Fibroblast of villous mesenchyme (primary cell): ENCODE measurements at places on chromosomes 11 and 22. TPM values are rescaled to one million over a fixed set of nuclear protein-coding genes. Genes with fewer than 3 reads are reported as not detected.

GRCh38 chr22:35616043-35616442 is 1.1 kb downstream of the MB start:
- DNase-seq: no peak

The CHRNA10 gene
- total RNA-seq: 0.86 and 0.97 TPM in 2 replicates

- peak; percentile 49 for DNase-seq
Measured at GRCh38 chr11:71153005-71153390, 99.4 kb downstream of the SHANK2 start.

DNA sequence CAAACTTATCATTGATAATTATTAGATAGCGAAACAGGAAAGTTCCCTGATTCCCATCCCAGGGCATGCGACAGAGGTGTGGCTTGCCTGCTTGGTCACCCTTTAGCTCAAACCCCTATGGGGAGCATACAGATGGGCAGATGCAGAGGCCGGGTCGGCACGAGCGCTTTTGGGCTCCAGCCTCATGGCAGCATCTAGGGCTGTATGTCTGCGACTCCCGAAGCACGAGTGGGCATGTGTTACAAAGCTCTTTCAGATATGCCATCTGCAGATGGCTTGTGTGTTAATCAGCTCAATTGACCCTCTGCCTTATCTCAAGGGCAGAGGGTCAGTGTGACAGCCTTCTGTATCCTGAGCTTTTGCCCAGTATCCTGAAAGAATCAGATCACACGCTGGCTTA is 2069.3 kb upstream of the RAG2 start:
- DNase-seq: no peak

DNA sequence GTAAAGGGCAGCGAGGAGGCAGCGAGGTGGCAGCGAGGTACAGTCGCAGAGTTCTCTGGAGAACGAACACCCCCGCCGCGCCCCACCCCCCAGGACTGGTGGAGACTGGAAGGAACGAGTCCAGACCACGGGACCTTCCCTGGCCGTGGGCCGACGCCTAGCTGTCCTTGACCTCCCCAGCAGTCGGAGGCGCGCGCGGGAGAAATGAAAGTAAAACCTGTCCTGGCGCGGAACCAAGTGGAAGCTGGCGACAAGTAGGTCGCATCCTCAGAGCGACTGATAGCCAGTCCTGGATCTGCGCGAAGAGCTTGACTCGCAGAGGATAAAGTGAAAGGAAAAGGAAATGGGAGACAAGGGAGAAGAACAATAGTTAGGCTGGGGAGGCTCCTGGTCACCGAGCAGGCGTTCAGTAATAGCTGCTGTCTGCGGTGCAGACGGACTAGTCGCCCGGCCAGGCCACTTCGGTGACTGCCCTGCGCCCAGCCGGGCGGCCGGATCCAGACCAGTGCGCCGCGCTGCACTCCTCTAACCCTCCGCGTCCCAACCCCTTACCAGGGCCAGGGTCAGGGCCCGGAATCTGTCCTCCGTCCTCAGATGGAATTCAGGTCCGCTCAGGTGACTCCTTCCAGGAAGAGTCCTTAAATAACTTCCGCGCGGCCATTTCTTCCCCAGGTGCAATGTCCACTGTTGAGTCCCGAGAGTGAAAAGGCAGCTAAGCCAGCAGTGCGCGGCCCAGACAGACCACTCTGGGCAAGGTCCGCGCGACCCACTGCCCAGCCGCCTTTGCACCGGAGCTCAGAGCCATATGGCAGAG is 1.9 kb upstream of the ADM start:
- peak; percentile 83 for DNase-seq

- DNase-seq: peak; percentile 81
Measured at GRCh38 chr11:34501500-34501899, 12.1 kb downstream of the ELF5 start.

The CSNK2A3 gene
- total RNA-seq: 2.3 and 3.9 TPM in 2 replicates

- no peak for DNase-seq
Measured at GRCh38 chr11:25357133-25357532, 860.3 kb downstream of the LUZP2 start.

- no peak for DNase-seq
Measured at GRCh38 chr11:20783220-20783619, 113.8 kb downstream of the NELL1 start.

DNA sequence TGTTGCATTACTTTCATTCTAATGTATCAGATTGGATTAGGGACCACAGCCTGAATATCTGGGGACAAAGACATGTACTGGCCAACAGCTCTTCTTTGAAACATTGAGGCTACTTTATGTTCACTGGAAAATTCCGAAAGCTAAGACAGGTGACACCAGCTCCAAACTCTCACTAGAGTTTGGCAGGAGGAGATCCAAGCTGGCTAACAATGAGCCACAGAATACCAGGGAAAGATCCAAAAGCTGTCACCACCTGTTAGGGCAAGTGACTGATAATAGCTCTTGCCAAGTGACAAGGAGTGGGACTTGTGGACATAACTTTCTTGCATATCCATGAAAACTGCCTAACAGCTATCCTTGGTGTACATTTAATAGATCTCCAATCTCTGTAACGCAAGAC is 333.3 kb downstream of the TTC28 start:
- no peak for DNase-seq

DNA sequence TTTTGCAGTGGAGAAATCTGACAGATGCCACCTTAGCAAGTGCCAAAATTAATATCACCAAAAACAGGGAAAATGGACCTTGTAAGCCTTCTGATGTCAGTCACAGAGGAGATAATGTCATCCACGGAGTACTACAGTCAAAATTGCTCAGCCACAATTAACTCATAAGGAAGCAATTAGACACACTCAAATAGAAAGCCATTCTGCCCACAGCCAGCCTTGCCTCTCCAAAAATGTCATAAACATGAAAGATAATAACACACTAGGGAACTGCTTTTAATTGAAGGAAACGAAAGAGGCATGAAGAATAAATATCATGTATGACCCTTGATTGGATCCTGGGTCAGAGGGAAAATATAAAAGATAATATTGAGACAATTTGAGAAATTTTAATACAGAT is 505.6 kb upstream of the API5 start:
- no peak for DNase-seq

The LRRC74B gene
- not detected in 2 replicates for total RNA-seq

The DEFB131B gene
- total RNA-seq: not detected in 2 replicates

- no peak for DNase-seq
Measured at GRCh38 chr22:22521631-22522030, 1.6 kb upstream of the ZNF280A start.

DNA sequence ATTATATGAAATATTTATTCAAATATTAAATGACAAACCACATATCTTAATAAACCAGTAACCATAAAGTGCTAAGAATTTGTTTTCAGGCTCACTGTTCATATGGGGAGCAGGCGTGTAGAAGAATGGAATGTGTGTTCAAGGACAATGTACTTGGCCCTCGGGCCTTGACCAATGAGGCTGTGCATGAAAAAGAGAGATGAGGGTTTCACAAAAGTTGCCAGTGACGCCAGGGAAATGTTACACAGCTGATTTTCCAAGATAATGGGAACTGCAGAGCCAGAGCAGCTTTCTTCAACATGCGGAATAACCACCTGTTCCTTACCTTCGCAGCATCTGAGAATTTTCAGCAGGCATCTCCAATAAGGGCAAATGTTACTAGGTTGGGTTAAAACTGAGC is 4.2 kb downstream of the SF1 start:
- DNase-seq: no peak

The PARVG gene
- total RNA-seq: not detected in 2 replicates

DNA sequence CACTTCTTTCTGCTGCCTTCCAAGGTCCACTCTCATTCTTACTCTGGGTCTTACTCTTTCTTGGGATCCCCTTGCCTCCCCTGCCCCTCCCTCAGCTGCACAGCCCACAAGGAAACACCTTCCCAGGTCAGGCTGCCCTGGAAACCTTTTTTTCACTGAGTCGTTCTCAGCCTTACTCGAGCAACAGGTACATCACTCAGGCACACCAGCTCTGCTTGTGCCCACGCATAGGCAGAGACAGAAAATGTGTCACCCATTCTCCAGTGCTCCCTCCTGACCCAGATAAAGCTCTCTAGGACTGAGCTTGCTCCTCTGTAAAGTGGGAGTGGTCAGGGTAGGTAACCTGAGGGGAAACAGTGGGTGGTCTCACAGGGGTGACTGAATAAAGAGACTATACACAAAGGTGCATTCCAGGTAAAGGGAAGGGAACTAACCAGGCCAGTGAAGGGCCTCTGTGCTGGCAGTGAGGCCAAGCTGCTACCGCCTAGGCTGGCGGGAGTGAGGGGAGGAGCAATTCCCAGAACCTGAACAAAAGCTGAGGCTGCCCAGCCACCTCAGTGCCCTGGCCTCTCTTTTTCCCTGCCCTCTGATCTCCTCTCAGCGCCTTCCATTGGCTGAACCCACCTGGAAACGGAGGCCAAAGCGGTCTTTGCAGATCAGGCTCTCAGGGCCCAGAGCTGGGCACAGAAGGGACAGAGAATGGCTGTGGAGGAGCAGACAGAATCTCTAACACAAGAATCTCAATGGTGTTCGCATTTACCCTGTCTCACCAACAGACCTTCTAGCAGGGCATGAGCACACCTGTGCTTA is 15.9 kb downstream of the PRG3 start:
- DNase-seq: no peak

- no peak for DNase-seq
Measured at GRCh38 chr11:118008271-118008911, 22.2 kb downstream of the IL10RA start.

GRCh38 chr11:66892911-66893310 is 36.0 kb downstream of the LRFN4 start:
- DNase-seq: no peak

GRCh38 chr11:91854171-91854570 is 370.4 kb upstream of the FAT3 start:
- no peak for DNase-seq

DNA sequence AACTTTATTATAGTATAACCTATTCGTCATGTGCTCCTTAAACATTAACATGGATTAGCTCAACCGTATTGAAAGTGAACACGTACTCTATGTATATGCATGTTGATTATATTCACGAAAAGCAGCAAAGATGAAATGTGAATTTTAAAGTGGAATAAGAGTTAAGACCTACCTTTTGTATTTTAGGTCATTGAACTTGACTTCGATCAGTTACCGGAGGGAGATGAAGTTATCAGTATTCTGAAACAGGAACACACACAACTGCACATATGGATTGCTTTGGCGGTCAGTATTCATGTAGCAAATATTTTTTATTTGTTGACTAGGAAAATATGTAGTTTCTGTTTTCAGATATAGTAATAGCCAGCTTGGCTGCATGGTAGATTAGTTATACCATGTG is 1.4 kb downstream of the CTR9 start:
- DNase-seq: no peak

GRCh38 chr11:83864412-83865057 is 578.4 kb upstream of the CCDC90B start:
- DNase-seq: no peak

GRCh38 chr11:64864473-64865285 is 13.7 kb downstream of the EHD1 start:
- peak; percentile 94 for DNase-seq

DNA sequence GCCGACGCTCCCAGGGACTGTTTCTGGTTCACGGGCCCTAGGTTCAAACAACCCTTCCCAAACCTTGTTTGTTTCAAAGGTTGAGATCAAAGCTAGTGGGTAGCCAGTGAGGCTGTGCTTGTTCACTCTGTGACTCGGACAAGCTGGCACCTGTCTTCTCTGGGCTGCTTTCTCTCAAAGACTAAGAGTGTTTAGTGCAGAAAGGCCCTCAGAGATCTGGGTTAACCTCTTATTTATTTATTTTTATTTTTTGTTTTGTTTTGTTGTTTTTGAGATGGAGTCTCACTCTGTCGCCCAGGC is 13.0 kb upstream of the MALAT1 start:
- no peak for DNase-seq

The POLA2 gene
- 7.1 and 12.1 TPM in 2 replicates for total RNA-seq

The LRRN4CL gene
- total RNA-seq: 6.9 and 15.5 TPM in 2 replicates

DNA sequence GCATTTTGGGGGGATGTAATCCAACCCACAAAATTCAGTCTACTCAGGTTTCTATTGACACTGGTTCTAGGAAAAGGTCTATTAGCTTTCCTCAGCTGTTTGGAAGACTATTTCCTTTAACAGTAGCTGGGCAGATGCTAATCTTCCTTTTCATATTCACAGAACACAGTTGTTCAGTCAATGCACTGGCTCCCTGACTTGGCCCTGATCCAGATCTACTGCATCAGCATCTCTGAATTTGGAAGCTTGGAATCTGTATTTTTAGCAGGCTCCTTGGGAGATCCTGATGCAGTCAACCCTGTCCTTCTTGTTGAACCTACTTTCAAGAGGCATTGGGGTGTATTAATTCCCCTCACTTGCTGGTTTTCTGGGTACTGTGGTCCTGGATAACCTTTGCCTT is 6.3 kb downstream of the HTATIP2 start:
- DNase-seq: no peak

DNA sequence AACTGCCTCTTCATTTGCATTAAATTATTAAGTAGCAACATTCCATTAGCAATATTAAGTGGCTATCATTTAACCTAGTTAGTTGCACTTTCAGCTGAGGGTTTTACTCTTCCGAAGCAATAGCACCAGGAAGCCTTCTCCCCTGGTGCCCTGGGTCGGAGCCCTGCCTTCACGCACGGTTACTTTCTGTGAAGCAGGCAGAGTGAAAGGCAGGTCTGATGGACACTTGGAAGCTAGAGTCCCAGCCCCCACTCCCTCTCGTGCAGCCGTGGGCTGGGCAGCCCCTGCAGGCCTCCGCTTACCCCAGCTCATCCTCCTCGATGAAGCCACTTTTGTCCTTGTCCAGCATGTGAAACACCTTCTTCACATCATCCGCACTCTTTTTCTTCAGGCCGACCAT is 2.0 kb downstream of the PVALB start:
- DNase-seq: no peak

GRCh38 chr11:32266601-32267000 is 168.7 kb downstream of the WT1 start:
- peak; percentile 11 for DNase-seq

DNA sequence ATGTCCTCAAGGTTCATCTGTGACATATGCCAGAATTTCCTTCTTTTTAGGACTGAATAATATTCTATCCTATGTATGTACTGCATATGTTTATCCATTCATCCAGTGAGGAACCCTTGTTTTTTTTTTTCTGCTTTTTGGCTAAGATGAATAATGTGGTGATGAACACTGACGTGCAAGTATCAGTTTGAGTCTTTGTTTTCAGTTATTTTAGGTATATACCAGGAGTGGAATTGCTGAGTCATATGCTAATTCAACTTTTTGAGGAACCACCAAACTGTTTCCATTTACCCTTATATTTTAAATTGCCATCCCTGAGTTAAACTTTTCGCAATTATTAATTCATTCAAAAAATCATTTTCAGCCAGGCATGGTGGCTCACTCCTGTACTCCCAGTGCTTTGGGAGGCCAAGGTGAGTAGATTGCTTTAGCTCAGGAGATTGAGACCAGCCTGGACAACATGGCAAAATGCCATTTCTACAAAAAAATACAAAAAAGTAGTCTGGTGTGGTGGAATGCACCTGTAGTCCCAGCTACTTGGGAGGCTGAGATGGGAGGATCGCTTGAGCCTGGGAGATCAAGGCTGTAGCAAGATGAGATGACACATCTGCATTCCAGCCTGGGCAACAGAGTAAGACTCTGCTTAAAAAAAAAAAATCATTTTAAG is 64.2 kb downstream of the MICAL2 start:
- peak; percentile 58 for DNase-seq

DNA sequence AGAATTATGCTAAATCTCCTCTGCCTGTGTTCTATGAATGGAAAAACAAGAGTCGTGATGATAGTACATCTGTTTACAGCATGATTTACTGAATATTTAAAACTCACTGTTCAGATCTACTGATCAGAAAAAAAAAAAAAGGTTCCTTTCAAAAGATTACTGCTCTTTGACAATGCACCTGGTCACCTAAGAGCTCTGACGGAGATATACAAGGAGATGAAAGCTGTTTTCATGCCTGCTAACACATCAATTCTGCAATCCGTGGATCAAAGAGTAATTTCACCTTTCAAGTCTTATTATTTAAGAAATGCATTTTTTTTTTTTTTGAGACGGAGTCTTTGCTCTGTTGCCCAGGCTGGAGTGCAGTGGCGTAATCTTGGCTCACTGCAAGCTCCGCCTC is 30.7 kb downstream of the CLTCL1 start:
- DNase-seq: no peak
